ENCODE measurements at places on chromosomes 2 and 18.

GRCh38 chr2:1856475-1856874 lies 112.2 kb upstream of the PXDN start:
- DNase-seq: no peak

DNA sequence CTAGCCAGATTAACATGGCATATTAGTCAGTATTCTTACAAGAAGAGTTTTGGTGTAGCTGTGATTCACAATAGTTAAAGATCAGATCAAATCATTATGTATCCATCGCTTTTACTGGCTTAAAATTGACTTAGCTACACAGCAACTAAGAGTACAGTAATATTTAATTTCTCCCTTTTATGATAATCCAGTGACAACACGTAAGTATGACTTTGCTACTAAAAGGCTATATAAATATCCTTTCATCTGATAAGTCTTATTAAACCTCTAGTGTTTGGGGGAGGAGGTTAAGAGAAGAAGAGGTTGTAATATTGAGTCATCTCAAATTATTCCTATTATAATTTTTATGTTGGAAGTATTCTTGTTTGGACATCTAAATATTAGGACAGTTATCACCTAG lies 51.0 kb downstream of the KCNG3 start:
- no peak for DNase-seq

DNA sequence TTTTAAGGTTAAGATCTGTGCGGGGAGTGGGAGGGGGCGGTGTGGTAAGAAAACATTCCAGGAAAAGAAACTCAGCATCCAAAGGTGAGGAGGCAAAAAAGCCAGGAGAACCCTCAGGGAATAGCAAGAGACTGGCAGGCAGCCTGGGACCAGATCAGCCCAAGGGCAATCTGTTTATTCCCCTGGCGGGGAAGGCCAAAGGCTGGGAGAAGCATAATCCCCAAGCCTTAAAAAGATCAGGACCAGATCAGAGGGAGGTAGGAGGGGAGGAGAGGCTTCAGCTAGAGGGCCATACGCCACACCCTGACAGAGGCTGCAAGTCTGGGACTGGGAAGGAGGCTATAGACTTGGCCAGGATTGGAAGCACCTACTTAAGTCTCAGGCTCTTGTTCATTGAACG lies 163.0 kb upstream of the PXDN start:
- DNase-seq: no peak

DNA sequence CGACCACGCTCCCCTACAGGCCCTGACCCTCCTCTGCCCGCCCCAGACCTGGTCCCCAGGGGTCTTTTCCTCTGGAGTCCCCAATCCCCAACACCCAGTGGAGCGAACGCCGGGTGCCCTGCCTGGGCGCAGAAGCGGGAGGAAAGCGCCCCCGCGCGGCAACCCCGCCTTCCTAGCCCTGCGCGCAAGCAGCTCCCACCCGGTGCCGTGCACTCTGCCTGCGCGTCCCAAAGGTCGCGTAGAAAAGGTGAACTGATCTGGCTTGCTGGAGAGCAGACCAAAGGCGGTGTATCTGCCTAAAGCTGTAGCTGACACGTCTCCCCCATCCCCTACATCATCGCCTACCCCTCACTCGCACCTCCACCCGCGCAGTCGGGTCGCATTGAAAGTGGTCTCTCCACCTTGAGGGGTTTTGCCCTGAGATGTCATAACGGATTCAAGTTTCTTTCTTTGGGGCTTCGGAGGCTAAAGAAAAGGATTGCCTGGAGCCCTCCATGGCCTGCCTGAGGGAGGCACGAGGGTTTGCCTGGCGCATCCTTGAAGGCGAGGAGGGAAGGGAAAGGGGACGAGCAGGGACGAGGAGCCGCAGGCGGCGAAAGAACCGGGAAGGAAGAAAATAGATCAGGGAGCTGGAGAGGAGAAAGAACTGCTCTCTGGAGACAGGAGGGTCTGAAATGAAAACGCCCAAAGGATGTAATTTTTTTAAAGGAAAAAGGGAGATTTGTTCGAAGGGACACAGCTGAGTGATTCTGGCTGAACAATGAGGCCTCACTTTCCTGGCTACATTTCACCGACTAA lies 5.8 kb downstream of the GAD1 start:
- peak; percentile 43 for DNase-seq

DNA sequence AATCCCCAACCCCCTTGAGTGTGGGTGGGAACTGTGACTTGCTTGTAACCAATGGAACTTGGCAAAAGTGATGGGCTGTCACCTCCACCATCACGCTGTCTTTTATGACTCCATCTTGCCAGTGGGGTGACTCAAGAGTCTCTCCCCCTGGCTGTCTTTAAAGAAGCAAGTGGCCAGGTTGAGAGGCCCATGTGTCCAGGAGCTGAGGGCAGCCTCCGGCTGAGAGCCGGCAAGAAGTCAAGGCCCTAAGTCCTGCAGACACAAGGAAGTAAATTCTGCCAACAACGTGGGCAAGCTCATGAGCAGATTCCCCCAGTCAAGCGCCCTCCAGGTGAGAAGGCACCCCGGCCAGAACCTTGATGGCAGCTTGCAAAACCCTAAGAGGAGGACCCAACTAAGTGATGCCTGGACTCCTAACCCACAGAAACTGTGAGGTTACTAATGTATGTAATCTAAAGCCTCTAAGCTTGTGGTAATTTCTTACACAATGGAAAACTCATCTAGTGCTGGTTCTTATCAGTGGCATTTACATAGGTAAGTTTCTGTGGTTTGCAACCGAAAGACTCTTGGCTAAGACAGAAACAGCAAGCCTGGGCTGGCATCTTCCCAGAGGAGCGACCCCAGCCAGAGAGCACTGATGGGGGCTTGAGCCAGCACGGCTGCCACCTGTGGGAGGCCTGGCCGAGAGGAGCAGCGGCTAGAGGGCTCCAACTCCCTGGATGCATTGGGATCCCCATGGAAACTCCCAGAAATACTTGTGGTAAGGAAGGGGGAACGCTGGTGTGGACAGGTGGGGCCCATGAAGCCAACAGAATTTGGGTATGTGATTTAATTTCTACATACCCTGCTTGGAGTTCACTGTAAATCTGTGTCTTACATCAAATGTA lies 49.3 kb downstream of the CIB4 start:
- DNase-seq: no peak

DNA sequence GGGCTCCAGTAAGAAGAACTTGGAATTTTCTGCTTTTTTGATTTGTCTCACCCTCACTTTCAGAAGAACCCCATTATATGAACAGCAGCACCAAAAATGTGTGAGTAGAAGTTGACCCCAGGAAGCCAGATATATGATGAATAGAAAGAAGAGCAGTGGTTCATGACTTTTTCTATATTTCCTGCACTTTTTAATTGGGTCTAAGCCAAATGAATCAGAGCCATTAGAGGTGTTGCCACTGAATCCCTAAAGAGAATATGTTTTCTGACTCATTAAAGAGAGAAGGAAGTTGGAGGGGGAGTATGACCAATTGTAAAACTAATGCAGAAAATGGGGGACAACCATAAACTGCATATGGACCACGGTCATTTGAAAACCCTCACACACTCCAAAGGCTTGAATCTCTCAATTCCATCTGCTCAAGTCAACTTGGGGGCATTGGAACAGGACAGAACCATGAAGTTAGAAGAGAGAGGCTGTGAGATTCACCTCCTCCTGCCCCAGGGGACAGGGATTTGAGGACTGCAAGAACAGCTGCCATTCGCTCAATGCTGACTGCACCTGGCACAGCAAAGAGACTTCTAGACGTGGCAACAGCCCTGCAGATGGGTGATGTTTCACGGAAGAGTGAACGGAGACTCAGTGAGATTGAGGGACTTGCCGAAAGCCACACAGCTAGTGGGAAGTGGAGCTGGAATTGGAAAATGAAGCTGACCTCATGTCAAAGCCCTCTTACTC lies 3.0 kb downstream of the DAPL1 start:
- no peak for DNase-seq

DNA sequence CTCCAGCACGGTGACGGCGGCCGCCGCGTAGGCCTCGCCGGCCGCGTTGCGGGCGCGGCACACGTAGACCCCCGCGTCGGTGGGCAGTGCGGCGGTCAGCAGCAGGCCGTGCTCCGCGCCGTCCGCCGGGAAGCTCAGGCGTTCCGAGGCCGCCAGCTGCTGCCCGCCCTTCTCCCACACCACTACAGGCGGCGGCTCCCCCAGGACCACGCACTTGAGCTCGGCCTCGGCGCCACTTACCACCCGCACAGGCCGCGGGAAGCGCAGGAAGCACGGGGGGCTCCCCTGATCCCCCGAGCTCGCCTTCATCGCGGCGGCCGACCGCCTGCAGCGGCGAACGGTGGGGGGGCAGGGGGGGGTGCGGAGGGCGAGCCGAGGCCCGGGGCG lies 422 bp downstream of the OBSL1 start:
- DNase-seq: no peak

DNA sequence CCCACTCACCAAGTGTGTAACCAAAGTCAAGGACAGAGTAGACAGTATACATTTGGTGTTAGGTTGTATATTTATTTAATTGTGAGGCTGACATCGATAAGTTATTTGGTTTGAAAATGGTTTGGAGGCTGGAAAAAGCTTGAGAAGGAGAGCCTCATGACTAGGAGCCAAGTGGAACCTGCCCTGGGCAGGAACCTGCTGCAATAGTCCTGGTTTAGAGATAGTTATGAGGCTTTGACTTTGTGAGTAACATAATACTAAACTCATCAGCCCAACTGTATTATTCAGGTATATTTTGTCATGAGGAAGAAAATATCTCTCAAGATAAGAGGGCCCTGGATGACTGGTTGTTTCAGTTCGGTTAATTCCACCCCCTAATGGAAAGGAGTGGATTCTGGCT lies 234.3 kb upstream of the CYRIA start:
- DNase-seq: no peak

Measured in stimulated activated CD4-positive, alpha-beta T cell treated with anti-CD3 and anti-CD28 coated beads, Interleukin-4, amount 100 ng/mL, for 48 hours (primary cell).